Temporal lobe (tissue), 4 donors: ENCODE measurements at places on chromosomes 4 and X. TPM values are rescaled to one million over a fixed set of nuclear protein-coding genes. Genes with fewer than 3 reads are reported as not detected.

The LONRF3 gene
- total RNA-seq: 1.7 TPM

The GAGE13 gene
- not detected for total RNA-seq

The L1CAM gene
- 132 TPM for total RNA-seq

The HDAC8 gene
- 27.8 TPM for total RNA-seq

The SUPT20HL1 gene
- not detected for total RNA-seq

The XG gene
- total RNA-seq: not detected

The AMTN gene
- total RNA-seq: not detected

The XPNPEP2 gene
- under 0.01 TPM for total RNA-seq

The PDE6B gene
- 4.7 TPM for total RNA-seq

The P2RY4 gene
- total RNA-seq: not detected

The NLGN3 gene
- total RNA-seq: 34.7 TPM

The SLC6A14 gene
- not detected for total RNA-seq

The NSG1 gene
- 253 TPM for total RNA-seq

The SSX1 gene
- total RNA-seq: not detected

The CXCL5 gene
- 0.25 TPM for total RNA-seq

The CASP3 gene
- total RNA-seq: 47.2 TPM

The GPRASP1 gene
- 30.0 TPM for total RNA-seq

The MAGEA9B gene
- total RNA-seq: under 0.01 TPM

The NAA11 gene
- total RNA-seq: not detected

The PDHA1 gene
- total RNA-seq: 39.1 TPM

The USP17L19 gene
- total RNA-seq: not detected

The PNMA6F gene
- total RNA-seq: 0.49 TPM

The ANXA5 gene
- 29.3 TPM for total RNA-seq

The GPR173 gene
- 26.1 TPM for total RNA-seq

The BMX gene
- under 0.01 TPM for total RNA-seq

The CCKAR gene
- total RNA-seq: 0.25 TPM

The MED12 gene
- 22.1 TPM for total RNA-seq

The CENPC gene
- total RNA-seq: 24.1 TPM

The SH3TC1 gene
- total RNA-seq: 1.7 TPM

The MAGEC1 gene
- total RNA-seq: not detected
